Thyroid gland (tissue), 4 donors: ENCODE measurements at places on chromosomes 4 and X. TPM values are rescaled to one million over a fixed set of nuclear protein-coding genes. Genes with fewer than 3 reads are reported as not detected.

The SMIM14 gene
- 52.1 TPM for total RNA-seq

- H3K4me3 ChIP-seq = no peak overlapping the region
- H3K27me3 ChIP-seq = no peaks in the 10 kb centered on the region
- no peaks in the 10 kb centered on the region for H3K4me1 ChIP-seq
Measured at GRCh38 chrX:129652565-129653169, 2.1 kb downstream of the APLN start.

DNA sequence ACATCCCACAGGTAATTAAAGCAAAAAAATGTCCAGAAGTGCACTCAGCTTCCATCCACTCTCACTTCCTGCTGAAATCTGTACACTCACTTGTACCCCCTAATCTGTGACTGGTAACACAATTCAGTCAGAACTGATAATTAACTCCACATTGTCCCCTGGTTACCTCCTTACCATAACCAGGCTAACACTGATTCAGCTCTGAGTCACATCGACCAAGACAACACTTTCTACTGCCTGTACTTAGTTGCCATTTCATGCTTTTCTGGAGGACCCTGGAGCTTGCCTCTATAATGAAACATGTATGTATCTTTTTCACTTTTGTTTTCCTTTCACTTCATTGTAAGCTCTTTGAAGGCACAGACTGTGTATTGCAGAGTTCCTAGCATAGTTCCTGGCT lies 130.9 kb upstream of the GABRG1 start:
- no peaks in the 10 kb centered on the region for H3K27me3 ChIP-seq
- H3K4me1 ChIP-seq = no peaks in the 10 kb centered on the region
- no peak for DNase-seq
- no peak overlapping the region for H3K27ac ChIP-seq
- no peak overlapping the region for H3K4me3 ChIP-seq

- H3K27me3 ChIP-seq = no peaks in the 10 kb centered on the region
- no peak overlapping the region for H3K4me3 ChIP-seq
- H3K27ac ChIP-seq = no peak overlapping the region
- H3K36me3 ChIP-seq = no peaks in the 10 kb centered on the region
- no peak for DNase-seq
- no peaks in the 10 kb centered on the region for H3K4me1 ChIP-seq
Measured at GRCh38 chrX:8341814-8342590, 122.6 kb upstream of the VCX3B start.

DNA sequence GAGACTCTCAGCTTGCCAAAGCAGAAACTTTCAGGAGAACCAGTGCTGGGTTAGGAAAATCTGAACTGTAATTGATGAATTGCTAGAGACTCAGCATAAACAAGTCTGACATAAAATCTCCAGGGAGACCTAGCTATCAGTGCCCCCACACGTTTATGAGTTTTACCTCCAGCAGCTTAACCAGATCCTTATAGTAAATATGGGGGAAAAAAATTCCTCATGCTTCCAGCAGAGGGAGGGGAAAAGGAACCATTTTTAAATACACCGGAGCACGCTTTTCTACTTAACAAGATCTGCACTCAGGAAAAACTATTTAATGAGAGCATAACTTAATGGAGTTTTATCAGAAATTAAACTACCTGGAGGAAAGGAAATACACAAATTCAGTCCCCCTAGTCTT lies 1040.7 kb upstream of the INTU start:
- H3K4me1 ChIP-seq = peaks cover 3% of the 10 kb centered on the region
- H3K36me3 ChIP-seq = no peaks in the 10 kb centered on the region
- H3K27me3 ChIP-seq = no peaks in the 10 kb centered on the region
- no peak overlapping the region for H3K27ac ChIP-seq
- no peak for DNase-seq
- H3K4me3 ChIP-seq = no peak overlapping the region

DNA sequence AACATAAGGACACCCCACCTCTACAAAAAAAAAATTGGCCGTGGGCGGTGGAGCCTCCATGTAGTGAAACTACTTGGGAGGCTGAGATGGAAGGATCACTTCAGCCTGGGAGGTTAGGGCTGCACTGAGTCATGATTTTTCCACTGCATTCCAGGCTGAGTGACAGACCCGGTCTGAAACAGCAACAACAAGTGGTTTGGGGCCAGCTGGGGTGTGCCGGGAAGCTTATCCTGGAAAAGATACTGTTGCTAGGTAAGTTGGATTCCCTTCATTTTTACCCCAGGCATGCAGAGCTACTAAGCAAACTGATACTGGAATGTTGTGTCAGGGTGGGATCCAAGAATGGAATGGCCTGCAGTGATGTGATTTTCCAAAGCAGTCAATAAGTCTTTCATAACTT lies 57.0 kb downstream of the XAGE2 start:
- DNase-seq = no peak
- H3K4me3 ChIP-seq = no peak overlapping the region
- H3K27me3 ChIP-seq = no peaks in the 10 kb centered on the region
- H3K4me1 ChIP-seq = no peaks in the 10 kb centered on the region
- no peak overlapping the region for H3K27ac ChIP-seq

DNA sequence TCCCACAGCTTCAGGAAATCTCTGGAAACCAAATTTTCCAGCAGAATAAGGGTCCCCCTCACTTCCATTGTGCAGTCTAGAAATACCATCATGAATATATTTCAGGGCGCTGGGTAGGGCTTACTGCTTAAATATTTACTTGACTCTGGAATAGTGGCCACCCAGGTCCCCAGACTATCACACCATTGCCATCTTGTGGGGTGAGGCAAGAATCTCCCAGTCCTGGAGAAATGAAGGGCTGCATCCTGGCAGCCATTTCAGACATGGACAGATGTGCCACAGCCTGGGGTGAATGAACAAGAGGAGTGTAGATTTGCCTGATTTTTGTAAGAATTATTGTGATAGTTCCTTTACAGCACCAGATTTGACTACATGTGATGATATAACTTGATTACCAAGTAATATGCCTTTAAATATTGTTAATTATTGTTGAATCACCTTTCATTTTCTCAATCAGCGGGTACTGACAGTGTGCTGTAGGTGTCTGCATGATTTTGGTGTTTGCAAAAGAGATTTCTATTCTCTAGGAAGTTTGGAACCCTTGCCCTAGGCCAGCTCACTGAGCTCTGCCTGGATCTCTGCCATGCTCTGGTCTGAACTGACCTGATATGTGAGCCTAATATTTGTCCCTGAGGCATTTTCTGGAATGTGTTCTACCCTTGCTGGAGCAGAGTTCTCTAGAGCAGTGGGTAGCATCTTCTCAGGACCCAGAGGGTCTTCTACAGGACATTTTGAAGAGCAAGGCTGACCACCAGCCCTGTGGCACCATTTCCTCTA lies 183.4 kb downstream of the KIT start:
- H3K27me3 ChIP-seq = no peaks in the 10 kb centered on the region
- H3K4me3 ChIP-seq = no peak overlapping the region
- H3K4me1 ChIP-seq = peaks cover 31% of the 10 kb centered on the region
- no peak for DNase-seq
- H3K27ac ChIP-seq = no peak overlapping the region
- no peaks in the 10 kb centered on the region for H3K36me3 ChIP-seq

GRCh38 chrX:1465286-1466231 lies 12.8 kb upstream of the ASMTL start:
- peaks cover 7% of the 10 kb centered on the region for H3K27me3 ChIP-seq
- H3K36me3 ChIP-seq = no peaks in the 10 kb centered on the region
- H3K27ac ChIP-seq = no peak overlapping the region
- no peak overlapping the region for H3K4me3 ChIP-seq
- no peaks in the 10 kb centered on the region for H3K4me1 ChIP-seq

- no peaks in the 10 kb centered on the region for H3K36me3 ChIP-seq
- H3K4me3 ChIP-seq = no peak overlapping the region
- no peak for DNase-seq
- H3K27ac ChIP-seq = no peak overlapping the region
Measured at GRCh38 chr4:123068081-123068480, 145.7 kb upstream of the NUDT6 start.

DNA sequence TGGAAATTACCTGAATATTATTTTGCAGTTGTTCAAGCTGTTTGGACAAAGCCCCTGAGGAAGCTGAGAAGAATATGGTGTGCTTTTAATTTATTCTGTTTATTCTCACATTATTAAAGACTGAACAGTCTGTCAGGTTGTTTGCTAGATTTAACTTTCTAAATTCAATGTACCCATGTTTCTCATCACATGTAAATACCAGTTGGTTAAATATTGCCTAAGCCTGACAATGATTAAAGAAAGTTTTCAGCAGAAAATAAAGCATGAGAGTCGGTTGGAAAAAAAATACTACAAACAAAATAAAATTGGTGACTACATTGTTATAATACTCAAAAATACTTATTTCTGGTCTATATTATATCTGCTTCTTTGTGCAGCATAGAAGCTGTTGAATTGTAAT lies 1974.7 kb downstream of the ARAP2 start:
- H3K36me3 ChIP-seq = no peaks in the 10 kb centered on the region
- no peak overlapping the region for H3K27ac ChIP-seq
- no peaks in the 10 kb centered on the region for H3K4me1 ChIP-seq
- DNase-seq = no peak
- no peak overlapping the region for H3K4me3 ChIP-seq

DNA sequence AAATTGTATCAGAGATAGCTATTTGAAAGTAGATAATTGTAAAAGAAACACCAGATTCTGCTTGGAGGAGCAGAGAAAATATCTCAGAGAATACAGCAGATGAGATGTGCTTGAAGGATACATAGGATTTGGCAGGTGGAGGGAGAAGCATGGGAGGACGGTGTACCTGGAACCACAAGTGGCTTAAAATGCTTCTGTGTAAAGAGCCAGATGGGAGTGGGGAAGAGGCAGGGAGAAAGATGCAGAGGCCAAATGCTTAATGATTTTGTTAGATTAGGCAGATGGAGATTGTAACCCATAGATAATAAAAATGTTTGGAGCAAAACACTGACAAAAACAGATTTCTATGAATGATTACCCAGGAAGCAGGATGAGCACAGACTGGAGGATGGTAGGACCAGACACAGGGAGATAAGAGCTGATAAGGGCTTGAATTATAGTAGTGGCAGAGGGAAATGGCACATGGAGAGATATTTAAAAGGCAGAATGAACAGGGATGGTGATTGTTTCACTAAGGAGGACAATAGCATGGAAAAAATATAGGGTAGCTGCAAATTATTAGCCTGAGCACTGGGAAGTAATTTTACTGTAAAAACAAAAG lies 145.7 kb upstream of the TBC1D9 start:
- DNase-seq = no peak
